Effector CD4-positive, alpha-beta T cell (primary cell): ENCODE measurements at places on chromosomes 12 and 14.

GRCh38 chr12:92614001-92614400 is 88.8 kb upstream of the PLEKHG7 start:
- no peak for DNase-seq

- no peak for DNase-seq
These were observed 22.6 kb upstream of the DUSP16 start for GRCh38 chr12:12585115-12585863.

- DNase-seq, result no peak
These were observed 53.0 kb downstream of the SSH1 start for GRCh38 chr12:108804271-108804953.

- DNase-seq, result no peak
These were observed 92.1 kb downstream of the ETV6 start for GRCh38 chr12:11741434-11742092.

DNA sequence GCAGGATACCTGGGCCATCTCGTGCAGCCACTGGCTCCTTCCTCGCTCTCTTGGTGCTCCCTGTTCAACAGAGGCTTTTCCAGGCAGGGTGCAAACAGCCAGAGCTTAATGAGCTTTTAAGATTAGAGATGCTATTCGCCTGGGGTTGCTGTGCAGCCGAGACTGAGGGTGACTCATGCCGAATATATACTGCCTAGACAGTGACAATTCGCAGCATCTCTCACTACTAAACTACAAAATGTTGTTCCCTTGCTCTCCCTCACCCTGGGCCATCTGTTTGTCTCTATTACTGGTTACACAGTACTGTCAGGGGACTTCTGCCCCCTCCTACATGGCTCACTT is 26.0 kb upstream of the TESC start:
- DNase-seq, result no peak

DNA sequence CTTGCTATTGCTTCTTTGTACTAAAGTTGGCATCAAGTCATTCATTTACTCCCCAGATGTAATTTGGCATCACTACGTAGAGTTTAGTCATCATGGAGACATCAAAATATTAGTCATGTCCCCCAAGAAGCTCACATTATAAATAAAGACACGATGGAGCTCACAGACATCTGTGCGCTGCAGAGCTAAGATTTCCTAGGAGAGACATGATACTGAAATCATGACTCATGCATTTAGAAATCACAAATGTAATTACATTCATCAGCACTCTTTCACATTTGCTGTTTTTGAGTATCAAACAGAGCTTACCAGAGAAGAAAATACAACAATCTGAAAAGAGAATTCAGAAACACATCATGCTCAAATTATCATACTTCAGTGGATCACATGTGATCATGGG is 169.8 kb downstream of the LRIG3 start:
- DNase-seq, result no peak

DNA sequence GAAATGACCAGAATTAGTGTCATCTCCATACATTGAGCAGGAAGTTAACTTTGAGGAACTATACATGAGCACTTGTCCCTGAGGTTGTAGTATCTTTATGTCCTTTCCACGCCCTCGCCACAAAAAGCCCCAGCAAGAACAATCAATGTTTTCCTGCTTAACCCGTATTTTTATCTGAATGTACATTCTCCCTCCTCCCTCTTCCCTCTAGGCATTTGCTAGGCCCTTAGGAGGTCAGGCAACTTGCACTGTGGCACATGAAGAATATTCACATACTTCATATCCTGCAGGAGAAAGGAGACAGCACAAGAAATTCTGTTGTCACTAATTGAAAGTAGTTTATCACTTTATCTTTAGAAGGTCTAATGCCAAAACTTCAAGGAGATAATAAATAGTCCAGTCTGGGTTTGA is 18.1 kb upstream of the DUSP6 start:
- no peak for DNase-seq

DNA sequence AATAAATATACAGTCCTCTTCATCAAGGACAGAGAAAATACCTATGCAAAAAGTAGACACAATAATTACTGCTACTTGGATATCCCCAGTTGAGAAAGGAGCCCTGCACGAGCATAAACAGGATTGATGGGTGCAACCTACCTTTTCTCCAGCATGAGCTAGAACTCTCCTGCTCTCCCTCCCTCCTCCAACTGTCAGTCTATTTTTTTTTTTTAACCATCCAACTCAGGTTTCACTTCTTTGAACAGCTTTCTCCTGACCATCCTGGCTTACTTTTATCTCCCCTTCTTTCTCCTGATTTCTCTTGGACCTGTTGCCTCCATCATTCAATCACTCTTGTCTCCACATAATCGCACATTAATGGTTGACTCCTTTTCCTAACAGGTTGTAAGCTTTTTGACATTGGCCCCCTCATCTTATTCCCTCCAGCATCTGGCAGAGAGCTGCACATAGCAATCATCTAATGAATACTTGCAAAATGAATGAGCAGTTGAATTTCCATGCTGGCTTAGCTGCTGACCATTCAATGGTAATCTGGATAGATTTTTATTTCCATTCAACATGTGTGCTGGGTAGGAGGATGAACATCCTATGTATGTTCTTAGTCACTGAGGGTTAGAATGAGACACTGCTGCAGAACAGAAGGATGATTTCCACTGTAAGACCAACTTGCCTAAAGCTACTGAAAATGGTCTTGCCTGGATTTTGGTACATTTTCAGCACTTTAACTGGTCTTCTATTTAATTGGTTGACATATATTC is 24.4 kb downstream of the MYBPC1 start:
- DNase-seq, result no peak

DNA sequence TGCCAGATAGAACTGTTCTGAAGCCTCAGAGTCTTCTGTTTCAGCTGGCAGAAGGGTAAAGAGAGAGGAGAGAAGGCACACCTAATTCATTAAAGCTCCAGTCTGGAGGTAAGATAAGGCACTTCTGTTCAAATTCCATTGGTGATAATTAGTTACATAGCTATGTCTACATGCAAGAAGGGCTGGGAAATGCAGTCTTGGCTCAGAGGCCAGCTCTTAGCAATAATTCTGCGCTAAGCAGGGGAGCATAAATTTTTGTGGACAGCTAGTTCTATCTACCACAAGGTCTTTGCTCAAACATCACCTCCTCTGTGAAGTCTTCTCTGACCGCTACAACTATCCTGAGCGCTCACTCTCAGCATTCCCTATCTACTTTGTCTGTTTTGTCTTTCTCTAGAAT is 14.3 kb upstream of the E2F7 start:
- no peak for DNase-seq

GRCh38 chr14:33568935-33569579 is 381.8 kb downstream of the EGLN3 start:
- no peak for DNase-seq

- no peak for DNase-seq
These were observed 111.0 kb downstream of the BICD1 start for GRCh38 chr12:32217354-32218310.

GRCh38 chr12:66852091-66852490 is 173.2 kb upstream of the GRIP1 start:
- no peak for DNase-seq

- DNase-seq, result no peak
These were observed 202.7 kb downstream of the FBXL14 start for GRCh38 chr12:1391722-1392121.

- no peak for DNase-seq
These were observed 1.5 kb downstream of the KIF21A start for GRCh38 chr12:39441189-39441962.

DNA sequence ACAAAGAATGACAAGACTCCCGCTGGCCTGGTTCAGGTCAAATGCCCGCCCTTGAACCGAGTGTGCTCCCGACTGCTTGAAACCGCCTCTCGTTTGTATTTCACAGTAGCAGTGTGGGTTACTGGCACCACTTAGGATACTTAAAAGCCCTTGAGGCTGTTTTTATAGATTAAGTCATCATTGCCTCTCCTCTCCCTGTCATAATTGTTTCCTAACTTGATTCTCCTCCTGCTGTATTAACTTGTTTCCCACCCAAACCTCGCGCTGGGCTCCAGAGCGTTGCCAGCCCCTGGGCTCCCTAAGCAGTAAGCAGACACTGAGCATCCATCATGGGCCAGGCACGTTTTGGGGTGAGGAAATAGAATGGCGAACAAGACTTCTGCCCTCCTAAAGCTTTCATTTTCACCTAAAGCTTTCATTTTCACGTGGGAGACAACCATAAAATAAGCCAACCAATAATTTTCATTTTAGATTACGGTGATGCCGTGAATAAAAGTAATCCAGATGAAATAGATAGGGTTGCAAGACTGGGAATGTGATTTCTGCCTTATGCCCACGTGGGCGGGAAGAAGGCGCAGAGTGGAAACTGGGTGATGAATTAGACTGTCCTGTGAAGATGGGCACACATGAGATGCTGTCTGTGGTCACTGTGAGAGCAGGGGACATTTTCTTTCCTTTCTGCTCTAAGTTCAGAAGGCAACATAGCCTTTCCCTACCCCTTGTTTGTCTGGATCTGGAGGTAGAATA is 97.5 kb downstream of the PPP2R5C start:
- DNase-seq, result no peak

DNA sequence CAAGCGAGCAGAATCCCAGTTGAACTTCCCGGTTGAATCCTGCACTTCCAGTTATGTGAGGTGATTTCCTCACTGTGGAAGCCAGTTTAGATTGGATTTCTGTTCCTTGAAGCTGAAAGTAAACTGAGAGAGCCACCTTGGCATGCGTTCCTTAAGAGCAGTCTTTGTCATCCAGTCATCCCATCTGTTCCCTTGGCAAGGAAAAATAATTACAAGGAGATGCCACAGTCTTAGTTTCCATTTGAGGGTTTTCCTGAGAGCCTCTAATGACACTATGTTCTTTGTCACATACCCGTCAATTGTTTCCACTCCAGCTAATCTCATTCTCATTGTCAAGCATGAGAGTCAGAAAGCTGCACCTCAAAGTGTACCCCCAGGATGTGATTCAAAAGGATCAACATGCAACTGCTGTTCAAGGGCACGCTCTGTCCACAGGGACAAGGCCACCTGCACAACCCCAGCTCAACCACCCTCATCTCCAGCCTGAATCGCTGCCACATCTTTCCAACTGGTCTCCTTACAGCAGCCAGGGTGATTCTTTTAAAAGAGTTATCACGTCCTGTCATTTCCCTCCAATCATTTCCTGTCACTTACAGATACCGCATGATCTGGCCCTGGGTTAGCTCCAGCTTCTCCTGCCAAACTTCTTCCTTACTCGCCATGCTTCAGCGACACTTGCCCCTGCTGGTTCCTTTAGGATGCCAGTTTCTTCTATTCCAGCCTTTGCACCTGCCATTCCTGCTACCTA is 18.0 kb upstream of the TCP11L2 start:
- DNase-seq, result no peak

GRCh38 chr12:1835211-1836131 is 15.1 kb downstream of the LRTM2 start:
- DNase-seq, result no peak

- no peak for DNase-seq
These were observed 37.4 kb downstream of the DAD1 start for GRCh38 chr14:22551605-22551997.

- no peak for DNase-seq
These were observed 48.9 kb downstream of the PPP1R12A start for GRCh38 chr12:79885911-79886490.

DNA sequence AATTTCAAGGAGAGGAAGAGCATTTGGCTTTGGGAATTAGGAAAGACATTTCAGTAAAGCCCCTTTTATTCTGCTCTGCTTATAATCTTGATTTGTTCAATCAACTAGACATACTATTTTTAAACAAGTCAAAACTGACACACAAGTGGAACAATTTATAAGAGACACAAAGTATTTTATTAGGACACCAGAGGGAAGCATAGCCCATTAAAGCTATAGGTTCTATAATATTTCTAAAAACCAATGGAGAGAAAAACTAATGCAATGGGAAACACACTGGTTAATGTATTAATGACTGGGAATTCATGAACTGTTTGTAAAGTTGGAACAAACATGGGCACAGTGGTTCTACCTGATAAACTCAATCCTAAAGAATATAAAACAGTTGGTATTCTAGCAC is 15.3 kb upstream of the CERS5 start:
- DNase-seq, result no peak

GRCh38 chr14:96470331-96470730 is 31.9 kb upstream of the PAPOLA start:
- DNase-seq, result no peak

GRCh38 chr14:106691601-106692291 is 1165.4 kb downstream of the TMEM121 start:
- DNase-seq, result peak; percentile 40

DNA sequence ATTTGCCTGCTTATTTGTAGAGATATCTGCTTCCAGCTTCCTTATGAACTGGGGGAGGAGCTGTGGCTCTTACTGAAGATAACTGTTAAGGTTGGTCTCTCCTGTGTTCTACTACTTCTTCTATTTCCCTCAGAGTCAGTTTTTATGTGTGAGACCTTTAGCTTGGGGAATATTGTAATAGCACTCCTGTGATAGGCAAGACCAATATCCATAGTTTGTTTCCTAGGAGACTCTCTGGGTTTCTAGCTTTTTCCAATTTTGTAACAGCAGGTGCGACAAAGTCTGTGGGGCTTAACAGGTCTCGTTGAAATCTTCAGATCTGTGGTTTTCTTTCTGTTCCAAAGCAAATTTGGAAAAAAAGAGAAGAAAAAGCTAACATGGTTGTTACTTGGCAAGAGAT is at the start of gene OR10G3:
TSS of gene OR10G3 (minus strand) at position 101 of the 400 bp plus-strand sequence. CDS start 9,332 bp downstream, outside the sequence.
- DNase-seq, result no peak

GRCh38 chr12:94126067-94126466 is 22.3 kb upstream of the PLXNC1 start:
- no peak for DNase-seq

DNA sequence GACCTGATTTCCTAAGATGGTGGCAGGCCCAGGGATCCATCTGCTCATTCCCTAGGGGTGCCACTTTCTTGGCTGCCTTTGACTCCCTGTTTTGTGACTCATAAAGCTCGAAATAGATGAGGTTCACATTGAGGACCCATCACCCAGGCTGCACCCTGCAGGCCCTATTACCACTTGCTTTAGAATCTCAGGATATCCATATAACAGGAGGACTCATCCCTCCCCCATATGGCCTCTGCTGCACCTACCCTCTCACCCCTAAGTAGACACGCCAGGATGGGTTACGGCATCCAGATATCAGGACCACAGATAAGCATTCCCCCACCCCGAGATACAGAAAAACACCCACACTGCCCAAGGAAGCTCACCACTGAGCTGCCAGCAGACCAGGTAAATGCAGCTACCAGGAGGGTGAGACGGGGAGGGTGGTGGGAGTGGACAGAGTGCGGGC is 155.7 kb downstream of the DPF3 start:
- DNase-seq, result no peak

DNA sequence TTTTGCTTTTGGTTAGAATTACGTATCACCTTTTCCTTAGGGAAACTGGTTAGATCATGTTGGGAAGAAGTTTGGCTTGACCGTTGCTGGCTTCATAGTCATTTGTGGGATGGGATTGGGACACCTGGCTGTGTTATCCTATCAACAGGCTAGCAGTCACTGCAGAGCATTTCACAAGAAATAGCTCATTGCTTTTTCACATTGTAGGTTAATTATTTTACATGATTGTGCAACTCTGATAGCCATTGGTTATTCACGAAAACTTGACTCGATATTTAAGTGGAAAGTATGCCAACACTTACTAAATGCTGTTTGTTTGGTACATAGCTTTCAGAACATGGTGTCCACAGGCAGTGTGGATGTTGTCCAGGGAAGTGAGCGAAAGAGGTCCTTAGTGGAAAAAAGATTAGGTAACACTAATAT is 89.4 kb downstream of the NKX2-1 start:
- DNase-seq, result no peak
